ENCODE measurements at places on chromosomes 11 and 22. TPM values are rescaled to one million over a fixed set of nuclear protein-coding genes. Genes with fewer than 3 reads are reported as not detected.

DNA sequence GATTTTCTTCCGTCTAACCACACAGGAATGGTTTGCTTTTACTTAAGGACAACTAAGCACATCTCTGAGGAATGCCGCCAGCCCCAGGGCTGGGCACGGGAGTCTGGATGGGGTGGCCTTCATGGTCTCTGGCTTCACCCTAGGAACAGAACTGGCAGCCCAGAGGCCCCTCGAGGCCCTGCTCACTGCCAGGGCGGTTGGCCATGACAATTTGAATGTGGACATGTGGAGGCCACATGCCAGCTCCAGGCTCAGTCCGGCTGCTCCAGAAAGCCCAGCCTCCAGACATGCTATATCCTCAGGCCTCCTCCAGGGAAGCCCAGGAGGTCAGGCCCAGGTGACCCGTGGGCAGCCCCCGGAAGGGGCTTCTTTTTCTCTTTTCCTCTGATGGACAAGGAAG, 84.0 kb upstream of the FGF3 start:
- H3K4me1 ChIP-seq: no peaks in the 10 kb centered on the region
- H3K36me3 ChIP-seq: no peaks in the 10 kb centered on the region
- no peak overlapping the region for H3K27ac ChIP-seq
- no peaks in the 10 kb centered on the region for H3K27me3 ChIP-seq
- H3K4me3 ChIP-seq: no peak overlapping the region
- DNase-seq: no peak

DNA sequence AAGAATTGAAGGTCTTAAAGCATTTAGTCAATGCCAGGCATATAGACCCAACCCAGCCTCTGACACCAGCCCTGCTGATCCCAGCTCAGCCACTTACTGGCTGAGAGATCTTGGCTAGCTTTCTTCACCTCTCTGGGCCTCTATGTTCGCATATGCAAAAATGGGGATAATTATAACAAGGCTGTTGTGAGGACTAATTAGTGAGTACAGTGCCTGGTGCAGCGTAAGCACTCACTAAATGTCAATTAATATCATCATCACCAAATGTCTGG, 10.5 kb downstream of the CHST1 start:
- no peak overlapping the region for H3K27ac ChIP-seq
- H3K4me3 ChIP-seq: no peak overlapping the region

- no peak overlapping the region for H3K27ac ChIP-seq
- H3K4me3 ChIP-seq: no peak overlapping the region
- DNase-seq: no peak
- H3K36me3 ChIP-seq: no peaks in the 10 kb centered on the region
- H3K4me1 ChIP-seq: no peaks in the 10 kb centered on the region
- H3K27me3 ChIP-seq: no peaks in the 10 kb centered on the region
Measured at GRCh38 chr22:47296405-47297260, 534.2 kb downstream of the TBC1D22A start.

DNA sequence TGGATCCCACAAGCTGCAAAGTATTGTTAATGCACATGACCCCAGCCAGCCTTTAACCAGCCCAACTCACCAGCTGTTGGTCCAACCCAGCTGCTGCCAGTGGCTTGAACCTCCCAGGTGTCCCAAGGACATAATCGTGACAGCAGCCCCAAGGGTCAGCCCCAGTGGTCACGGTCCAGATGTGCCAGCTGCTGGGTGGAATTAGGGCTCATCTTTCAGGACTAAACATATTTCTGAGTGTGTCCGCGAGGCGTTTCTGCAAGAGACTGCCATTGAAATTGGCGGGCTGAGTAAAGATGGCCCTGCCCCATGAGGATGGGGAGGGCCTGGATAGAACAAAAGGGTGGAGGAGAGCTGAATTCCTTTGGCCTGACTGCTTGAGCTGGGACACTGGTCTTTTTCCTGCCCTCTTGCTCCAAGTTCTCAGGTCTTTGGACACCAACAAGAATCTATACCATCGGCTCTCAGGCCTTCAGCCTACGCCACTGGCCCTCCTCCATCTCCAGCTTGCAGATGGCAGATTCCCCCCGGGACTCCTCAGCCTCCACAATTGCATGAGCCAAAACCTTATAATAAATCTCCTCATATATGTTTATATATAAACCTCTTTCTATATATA, 240.2 kb downstream of the MN1 start:
- DNase-seq: no peak
- H3K27me3 ChIP-seq: no peaks in the 10 kb centered on the region
- no peaks in the 10 kb centered on the region for H3K36me3 ChIP-seq
- H3K4me3 ChIP-seq: no peak overlapping the region

The DGCR6 gene
- total RNA-seq: 0.82 TPM

The APOL4 gene
- not detected for total RNA-seq

Measured in H1 (cell line).